ENCODE measurements at places on chromosomes 3 and 15.

GRCh38 chr3:44913868-44914468 is 39.6 kb downstream of the TGM4 start:
- DNase-seq = peak; percentile 41

DNA sequence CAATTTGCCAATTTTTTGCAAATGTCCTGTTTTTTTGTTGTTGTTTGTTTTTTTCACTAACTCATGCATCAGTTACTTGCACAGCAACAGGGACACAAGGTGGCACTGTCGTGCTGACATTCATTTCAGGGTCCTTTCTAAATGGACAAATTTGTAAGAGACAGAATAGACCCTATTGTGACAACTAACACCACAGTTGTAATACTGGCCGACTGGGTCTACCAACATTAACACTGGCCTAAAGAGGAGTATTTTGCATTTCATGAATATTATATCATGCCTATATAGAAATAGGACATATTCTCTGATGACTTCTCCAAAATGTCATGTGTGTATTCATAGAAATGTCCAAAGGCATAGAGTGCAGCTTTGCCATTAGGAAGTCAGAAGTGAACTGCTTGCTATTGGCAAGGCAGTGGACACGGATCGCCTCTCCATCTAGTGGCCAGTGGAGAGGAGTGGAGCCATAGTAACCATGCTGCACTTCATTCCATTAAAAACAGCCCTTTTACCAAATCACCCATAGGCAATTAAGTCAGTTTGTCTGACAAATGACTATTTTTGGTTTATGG is 54.8 kb downstream of the ZBTB20 start:
- no peak for DNase-seq

- DNase-seq = no peak
These were observed 51.7 kb downstream of the PLS1 start for GRCh38 chr3:142647856-142648255.

DNA sequence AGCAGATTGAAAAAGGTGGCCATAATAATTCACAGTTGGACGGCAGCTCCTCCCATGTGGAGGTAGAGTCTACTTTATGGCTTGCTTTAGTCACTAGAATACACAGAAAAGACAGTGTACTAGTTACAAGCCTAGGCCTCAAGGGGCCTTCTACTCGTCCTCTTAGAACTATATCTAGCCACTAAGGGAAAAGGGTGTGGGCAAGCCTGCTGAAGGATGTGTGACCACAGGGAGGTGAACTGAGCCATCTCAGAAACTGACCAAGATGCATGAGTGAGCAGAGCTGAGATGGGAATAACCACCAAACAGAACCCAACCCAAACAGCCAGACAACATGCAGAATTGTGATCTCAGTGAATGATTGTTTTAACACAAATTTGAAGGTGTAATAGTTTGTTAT is 335.6 kb upstream of the LMCD1 start:
- DNase-seq = no peak

DNA sequence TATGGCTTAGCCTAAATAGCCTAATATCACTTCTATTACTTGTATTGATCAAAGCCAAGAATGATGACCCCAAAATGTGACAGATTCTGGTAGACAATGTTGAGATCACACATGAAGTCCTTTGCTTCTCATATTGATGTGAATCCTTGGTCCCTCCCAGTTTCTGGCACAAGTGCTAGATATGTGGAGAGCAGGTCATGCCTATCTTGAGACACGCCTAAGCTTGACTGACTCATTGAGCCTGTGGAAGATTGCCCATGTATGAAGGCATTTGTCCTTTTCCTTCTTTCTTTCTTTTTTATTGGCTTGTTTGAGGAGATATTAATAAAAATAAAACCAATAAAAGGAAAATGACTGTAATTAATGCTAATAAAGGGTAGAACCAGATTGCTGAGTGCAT is 54.0 kb upstream of the TMEM108 start:
- DNase-seq = no peak

GRCh38 chr3:128107834-128108233 is 15.8 kb downstream of the RUVBL1 start:
- no peak for DNase-seq

DNA sequence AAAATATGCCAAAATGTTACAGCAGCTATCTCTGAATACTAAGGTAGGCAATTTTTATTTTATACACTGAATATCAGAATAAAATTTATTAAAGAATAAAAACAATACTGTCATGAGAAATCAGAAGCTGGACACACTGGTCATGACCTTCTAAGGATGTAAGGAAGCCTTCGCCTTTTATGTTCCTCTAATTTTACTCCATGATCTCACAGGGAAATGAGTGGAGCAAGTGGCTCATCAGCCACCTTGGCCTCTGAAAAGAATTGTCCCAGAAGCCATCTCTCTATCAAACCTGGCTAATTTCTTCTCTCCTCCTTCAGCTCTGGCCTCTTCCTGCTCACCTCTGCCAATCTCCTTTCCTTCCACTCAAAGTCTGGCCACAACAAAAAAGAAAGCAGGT is 48.6 kb downstream of the THRB start:
- no peak for DNase-seq

DNA sequence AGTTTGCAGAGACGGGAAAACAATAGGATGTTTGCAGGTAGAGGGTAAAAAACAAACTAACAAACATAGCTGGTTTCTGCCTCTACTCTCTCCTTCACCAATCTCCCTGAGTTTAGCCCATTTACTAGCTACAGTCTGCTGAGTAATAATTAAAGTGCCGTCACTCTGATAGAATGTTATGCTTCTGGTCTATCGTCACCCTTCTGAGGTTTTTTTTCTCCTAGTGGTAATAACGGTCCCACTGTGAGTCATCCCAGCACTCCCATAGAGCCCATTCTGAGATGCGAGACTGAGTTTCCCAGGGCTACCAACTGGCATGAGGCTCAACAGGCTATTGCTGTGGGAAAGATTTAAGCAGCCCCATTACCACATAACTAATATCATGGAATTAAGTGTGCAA is 56.4 kb downstream of the PLAAT1 start:
- no peak for DNase-seq

- no peak for DNase-seq
These were observed 131.1 kb upstream of the PHLDB2 start for GRCh38 chr3:111727843-111728565.

DNA sequence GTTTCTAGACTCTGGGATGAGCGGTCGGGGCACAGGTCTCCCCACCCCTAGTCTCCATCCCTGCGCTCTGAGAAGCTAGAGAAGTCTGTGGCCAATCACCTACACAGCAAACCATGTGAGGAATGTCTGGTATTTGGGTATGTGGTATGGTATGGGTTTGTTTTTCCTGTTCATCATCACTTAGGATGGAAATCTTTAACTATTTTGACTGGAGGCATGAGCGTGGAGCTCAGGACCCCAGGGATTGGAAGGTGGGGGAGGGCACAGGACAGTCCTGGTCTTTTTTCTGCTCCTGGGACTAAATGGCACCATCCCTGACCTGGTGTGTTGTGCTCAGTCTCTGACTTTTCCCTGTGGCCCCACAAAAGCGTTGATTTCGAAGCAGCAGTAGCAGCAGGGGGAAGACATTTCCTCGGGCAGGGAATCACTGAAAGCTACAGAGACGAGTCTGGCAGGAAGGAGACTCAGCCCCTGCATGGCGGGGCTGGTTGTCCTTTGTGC is 191.7 kb upstream of the TPM1 start:
- DNase-seq = no peak

- DNase-seq = no peak
These were observed 472 bp downstream of the BSN start for GRCh38 chr3:49554633-49555265.

DNA sequence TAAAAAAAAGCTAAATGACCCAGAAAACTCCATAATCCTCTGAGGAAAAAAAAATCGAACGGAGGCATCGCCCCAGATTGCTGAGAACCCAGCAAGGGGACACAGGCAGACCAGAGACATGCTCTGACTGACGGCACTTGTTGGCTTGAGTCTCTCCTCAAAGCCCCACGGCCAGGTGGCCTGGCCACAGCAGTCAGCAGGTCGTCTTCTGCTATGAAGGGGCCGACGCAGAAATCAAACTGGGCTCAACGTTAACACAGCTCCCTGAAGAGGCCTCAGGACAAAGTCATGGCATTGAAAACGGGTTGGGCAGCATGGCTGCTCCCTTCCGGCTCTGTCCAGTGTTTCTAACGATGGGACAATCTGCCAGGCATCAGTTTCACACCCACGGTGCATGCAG is 17.5 kb downstream of the PCSK6 start:
- no peak for DNase-seq

DNA sequence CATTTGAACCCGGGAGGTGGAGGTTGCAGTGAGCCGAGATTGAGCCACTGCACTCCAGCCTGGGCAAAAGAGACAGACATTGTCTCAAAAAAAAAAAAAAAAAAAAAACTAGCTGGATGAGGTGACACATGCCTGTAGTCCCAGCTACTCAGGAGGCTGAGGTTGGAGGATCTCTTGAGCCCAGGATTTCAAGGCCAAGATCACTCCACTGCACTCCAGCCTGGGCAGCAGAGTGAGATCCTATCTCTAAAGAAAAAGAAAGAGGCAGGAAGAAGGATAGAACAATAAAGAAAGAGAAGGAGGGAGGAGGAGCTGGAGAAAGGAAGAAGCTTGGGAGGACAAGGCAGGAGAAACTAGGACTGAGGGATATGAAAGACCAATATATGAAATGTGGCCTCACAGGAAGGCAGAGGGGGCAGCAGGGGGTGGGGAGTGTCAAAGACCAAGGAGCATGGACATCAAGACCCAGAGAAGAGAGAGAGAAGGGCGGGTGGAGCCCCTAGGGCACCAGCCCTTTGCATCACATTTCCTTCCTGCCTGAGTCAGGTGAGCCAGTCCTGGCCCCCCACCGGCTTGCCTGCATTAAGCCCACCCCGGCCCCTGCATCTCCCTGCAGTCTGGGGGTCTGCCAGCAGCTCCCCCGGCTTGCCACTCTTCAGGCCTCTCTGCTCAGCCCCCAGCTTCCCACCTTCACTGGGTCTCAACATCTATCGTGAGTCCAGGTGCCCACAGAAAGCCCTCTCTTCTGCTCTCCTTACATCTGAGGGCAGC is 11.5 kb downstream of the IGDCC3 start:
- no peak for DNase-seq

DNA sequence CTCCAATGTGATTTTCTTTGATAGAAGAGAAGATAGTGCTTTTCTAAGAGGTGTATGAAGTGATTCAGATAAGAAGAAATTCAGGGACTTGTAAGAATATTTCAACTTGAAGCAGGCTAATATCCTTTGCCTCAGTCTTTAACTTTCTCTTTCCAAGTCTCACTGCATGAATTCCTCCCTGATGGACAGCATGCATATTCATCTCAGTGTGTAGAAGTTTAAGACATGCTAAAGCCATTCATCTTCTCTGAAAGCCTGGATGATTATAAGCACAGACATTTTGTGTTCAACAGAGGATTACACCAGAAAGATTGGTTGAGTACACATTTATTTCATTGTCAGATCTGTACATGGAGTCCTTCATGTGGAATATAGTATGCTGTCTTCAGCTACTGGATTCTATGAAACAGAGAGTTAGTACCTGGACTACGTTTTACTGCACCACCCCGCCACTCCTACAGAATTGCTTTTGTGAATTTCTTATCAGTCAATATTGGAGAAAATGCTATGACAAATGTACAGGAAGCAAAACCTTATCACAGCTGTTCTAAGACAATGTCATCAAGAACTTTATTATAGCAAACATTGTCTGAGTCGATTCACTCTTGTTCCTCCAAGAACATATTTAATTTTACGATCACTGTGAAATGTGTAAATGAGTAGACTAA is 1346.1 kb downstream of the OTOL1 start:
- no peak for DNase-seq

GRCh38 chr15:87827131-87827530 is 429.4 kb downstream of the NTRK3 start:
- no peak for DNase-seq

GRCh38 chr3:130963878-130964277 is 62.7 kb downstream of the ASTE1 start:
- no peak for DNase-seq

DNA sequence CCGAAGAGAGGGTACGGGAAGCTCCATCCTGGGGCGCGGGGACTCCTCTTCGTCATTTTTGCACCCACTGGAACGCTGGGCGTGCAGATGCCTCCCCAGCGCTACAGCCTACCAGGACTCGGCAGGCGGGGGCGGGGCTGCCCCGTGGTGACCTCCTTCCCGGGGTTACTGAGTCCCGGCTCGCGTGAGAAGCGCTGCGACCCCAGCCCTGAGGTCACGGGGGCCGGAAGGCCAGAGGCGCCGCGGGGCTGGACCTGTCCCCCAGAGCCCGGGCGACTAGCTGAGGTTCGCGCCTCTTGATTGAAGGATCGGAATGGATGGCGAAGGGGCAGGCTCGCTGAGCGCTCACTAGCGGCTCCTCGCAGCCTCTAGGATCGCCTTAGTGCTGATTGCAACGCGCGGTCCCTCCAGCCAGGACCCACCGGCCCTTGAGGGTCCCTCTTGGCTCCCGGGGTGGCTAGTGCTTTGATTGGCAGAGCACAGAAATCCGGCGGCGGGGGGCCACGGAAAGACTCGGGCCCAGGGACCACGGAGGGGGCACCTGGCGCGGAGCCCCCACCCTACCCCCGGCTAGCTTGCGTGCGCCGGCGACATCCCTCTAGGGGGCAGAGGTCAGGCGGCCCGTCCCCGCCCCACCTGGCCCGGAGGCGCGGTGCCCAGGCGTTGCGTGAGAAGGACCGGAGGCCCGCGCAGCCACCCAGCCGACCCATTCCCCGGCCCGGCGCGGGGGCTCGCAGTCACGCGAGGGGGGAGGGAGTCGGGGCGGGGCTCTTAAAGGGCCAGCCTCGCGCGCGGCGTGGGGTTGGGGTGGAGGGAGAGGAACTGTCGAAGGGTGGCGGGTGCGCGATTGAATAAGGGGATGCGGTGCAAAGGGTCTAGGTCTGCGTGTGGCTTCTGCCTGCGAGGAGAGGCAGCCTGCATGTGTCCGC is 781 bp upstream of the CYP1A1 start:
- DNase-seq = no peak

All from NK-92 treated with Interleukin-12 subunit alpha and Interleukin-12 subunit beta, amount 100 ng/mL, for 24 hours (cell line).